Tongue (tissue), 3 donors: ENCODE measurements at places on chromosomes 7 and 10.
A peak's percentile ranks its signal among the peaks of the same experiment; 100 is the strongest.

GRCh38 chr7:94350734-94351133 is 44.0 kb upstream of the COL1A2 start:
- no peak for DNase-seq

DNA sequence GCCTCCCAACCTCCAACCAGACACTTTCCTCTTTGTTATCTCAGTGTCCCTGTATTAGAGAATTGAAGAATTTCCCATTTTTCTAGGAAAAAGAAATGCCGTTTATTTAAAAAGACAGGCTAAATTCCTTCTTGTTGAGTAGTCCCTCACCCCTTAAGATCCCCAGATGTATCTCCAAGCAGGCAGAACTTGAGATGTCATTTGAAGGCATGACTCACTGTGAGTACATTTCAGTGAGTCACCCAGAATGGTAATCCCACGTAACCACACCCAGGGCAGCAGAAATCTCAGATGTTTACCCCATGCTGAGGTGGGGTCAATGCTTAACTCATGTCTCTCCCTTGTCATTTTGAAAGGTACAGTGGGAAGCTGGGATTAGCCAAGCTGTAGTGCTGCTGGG is 4.4 kb downstream of the ZNF655 start:
- no peak for DNase-seq

DNA sequence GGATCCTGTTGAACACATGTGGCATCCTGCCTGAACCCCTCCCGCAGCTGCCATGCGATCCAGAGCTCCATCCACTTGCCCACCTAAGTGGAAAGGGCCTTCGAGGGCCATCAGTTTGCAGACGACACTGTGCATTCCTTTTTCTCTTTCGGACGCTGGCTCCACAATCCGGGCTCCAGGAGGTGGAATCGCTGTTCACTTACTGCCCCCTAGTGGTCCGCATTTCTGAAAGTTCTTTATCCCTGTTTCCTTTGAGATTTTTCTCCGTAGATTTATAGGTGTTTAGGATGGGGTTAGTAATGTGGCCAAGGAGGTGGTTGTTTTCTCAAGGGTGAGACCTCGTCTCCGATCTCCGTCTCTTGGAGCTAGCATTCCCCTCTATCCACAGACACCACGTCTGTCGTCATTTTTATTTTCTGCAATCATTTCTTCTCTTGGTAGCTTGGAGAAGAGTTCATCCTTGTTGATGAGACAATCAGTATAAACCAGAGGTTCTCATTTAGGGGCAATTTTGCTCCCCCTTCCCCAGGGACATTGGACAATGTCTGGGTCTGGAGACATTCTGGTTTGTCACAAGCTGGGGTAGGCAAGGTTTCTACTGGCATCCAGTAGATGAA is 204.6 kb downstream of the ARHGAP21 start:
- peak; percentile 89 for DNase-seq

DNA sequence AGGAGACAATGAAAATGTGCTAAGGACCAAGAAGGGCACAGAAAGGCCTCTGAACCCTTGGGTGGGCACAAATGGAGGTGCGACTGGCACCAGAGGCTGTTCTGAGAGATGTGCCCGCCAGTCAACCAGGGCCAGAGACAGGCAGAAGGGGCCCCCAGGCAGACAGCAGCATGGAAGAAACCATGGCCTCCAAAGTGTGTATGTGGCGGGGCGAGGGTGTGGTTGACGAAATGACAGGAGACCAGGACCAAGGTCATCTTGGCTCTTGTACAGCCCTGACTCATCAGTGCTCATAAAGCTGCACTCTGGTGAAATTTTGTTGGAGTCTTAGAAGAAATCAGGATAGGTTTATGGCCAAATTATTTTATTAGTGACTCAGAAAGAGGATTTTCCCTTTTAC is 4.0 kb upstream of the MRPS24 start:
- no peak for DNase-seq

- no peak for DNase-seq
These were observed 269.1 kb downstream of the SUGCT start for GRCh38 chr7:40403703-40404476.

DNA sequence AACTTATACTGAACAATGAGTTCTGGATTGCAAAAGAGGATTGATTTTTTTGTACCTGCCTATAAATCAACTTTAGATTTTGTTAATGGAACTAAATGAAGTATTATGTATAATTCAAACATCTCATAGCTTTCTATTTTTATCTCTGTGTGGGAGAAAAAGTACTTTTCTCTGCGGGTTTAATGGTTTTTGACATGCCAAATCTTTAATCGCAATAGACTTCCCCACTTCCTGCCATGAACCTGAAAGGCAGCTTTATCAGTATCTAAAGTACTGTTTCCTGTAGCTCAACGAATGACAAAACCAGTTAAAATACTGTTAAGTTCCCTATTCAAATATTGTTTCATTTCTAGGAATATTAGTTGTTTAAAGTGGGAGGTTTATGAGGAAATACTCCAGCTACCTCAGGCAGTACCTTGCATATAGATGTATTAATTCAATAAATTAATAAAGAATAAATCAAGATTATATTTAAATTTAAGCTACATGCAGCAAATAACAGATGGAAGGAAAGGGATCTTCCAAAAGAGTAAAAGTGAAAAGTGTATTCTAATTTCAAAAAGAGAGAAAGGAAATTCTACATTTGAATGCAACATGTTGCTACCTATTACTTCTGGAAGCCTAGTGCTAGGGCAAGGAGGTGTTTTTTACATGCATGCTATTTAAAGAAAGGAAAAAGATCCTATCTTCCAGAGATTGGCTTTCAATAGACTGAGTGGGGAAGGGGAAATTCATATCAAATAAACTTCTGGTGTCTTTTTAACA is 75.9 kb downstream of the SVOPL start:
- no peak for DNase-seq

DNA sequence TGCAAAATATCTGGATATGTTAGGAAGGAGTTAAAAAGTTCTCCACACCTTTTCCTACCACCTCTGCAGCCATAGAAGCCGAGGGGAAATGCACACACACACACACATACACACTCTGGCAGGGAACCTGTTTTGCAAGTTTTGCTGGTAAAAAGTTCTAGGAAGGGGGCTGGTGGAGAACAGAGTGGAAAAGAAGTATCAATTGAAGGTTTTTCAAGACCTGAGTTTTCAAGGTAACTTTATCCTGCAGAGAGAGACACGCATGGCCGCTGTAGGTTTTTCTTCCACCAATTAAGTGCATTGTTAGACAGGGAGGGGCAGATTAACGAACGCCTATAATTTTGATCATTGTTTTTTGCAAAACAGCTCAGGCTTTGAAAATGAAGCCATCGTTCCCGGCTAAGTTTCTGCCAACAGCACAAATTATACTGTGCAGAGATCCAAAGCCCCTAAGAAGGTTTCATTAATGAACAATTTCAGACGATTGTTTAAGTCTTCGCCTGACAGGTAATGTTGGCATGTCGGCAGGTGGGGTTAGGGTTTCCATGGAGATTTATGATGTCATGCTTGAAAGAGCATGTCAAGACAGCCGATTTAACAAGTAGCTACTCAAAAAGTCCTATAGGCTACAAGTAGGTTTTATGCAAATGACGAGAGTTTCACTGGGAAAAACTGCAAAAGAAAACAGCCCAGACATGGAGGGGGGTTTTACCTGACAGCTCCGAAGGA is 29.7 kb downstream of the KIAA1217 start:
- DNase-seq = peak; percentile 66

GRCh38 chr10:120394446-120394845 is 62.6 kb upstream of the PLPP4 start:
- DNase-seq = no peak

GRCh38 chr7:103996017-103996551 is 6.6 kb upstream of the RELN start:
- DNase-seq = no peak

- no peak for DNase-seq
These were observed 60.4 kb downstream of the C10orf105 start for GRCh38 chr10:71659111-71659634.

GRCh38 chr10:52226197-52226847 is 87.8 kb upstream of the DKK1 start:
- DNase-seq = no peak

DNA sequence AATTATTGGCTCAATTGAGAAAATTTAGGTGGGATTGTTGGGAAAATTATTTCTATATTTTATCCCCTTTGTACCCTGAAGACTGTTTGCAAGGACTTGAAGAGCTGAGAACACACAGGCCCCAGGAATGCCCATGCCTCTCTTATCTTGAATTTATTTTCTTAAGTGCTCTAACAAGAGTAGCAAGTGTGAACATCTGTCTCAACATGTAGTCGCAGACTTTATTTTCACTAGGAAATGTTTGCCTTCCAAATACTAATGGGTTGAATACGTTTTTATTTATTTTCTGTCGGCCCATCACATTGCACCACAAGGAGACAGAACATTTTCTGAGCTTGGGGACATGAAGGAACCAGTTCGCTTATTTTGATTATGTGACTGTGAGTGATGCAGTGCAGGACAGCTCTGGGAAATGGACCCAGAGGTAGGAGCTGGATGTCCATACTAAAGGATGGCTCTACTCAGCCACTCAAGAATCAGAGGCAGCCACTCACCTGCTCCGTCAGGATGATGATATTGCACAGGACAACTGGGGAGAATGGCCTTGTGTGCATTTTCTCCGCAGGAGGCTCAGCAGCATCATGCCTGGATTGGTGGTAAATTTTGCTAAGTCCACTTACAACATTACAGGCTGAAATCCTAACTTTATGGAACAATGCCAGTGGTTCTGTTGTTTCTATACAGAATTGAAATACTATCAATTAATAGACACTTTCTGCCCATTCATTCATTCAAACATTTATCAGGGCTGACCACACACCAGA is 332.7 kb downstream of the FGFR2 start:
- no peak for DNase-seq

GRCh38 chr7:26367219-26367711 is 75.6 kb downstream of the SNX10 start:
- no peak for DNase-seq

- no peak for DNase-seq
These were observed 6.4 kb upstream of the SFTPA1 start for GRCh38 chr10:79604294-79604693.

DNA sequence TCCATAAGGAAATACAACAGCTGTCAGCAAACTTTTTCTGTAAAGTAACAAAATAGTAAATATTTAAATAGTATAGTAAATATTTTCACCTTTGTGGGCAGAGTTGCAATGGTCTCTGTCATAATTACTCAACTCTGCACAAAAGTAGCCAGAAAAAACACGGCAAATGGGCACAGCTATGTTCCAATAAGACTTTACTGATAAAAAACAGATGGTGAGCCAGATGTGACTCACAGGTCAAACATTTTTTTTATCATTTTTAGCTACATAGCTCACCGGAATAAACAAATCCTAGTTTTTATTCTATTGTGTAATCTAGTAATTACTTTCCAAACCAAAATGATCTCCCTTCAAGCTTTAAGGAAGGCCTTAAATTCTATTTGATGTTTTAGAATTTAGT is 55.3 kb downstream of the NCAPG2 start:
- peak; percentile 13 for DNase-seq

DNA sequence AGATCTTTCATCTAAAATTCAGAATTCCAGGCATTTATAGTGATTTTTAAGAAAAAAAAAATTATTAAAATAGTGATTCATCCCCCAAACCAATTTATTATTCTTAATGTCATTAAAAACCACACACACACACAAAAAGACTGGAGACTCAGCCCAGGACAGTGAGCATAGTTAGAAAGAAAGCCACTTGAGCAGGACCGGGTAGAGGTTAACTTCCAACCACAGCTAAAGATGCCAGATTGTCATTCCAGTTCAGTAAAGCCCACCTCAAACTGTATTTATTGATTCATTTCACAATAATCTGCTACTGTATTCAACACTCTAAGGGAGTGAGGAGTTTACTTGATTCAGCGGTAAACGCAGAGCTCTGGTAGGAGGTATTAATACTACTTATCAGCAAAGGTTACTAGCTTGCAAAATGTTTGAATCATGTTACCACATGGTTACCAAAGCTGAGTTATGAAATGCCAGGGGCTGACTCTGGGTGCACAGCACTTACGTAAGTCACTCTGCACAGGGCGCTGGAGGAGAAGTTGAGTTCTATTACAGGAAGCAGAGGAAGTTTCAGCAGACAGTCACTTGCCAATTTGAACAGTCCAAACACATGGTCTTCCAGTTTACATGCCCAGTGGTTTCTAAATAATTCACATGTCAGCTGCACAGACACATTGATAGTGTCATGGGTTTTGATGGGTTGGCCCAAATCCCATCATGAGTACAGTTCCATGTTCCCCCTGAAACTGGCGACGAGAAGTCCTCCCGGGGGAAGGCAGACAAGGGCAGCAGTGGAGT is 64.6 kb downstream of the KLF6 start:
- DNase-seq = no peak

DNA sequence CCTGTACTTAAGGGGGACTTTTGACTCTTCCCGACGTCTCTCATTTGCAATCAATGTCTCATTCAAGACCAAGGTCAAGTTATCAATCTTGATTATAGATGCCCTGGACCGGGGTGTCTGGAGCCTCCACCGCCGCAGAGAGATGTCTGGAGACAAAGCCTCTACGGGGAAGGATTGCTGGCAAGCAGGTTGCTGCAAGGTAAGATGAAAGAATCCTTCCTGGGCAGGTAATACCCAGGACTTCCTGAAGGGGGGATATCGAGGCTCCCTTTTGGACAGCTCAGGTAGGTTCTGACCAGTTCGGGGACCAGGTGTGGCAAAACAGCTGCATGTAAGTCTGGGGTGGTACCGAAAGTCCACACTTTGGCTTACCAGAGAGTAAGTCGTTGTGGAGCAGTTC is 12.5 kb upstream of the CUX1 start:
- no peak for DNase-seq

GRCh38 chr10:131363416-131363815 is 51.9 kb upstream of the TCERG1L start:
- peak; percentile 17 for DNase-seq

DNA sequence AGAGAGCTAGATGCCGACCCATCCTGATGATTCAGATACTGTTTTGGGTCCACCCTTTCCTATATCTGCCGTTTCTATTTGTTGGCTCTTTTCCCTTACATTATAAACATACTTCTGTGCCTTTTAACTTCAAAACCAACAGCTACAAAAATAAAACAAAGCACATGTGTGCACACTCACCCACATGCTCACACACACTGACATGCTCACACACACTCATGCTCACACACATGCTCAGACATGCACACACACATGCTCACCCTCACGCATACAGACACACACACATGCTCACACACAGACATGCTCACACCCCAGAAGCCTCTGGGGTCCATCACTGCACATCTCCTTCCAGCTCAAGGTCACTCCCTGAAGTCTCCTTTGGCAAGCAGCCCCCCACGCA is 88.1 kb downstream of the TCERG1L start:
- DNase-seq = no peak
